ENCODE measurements at places on chromosomes 1 and 21.

DNA sequence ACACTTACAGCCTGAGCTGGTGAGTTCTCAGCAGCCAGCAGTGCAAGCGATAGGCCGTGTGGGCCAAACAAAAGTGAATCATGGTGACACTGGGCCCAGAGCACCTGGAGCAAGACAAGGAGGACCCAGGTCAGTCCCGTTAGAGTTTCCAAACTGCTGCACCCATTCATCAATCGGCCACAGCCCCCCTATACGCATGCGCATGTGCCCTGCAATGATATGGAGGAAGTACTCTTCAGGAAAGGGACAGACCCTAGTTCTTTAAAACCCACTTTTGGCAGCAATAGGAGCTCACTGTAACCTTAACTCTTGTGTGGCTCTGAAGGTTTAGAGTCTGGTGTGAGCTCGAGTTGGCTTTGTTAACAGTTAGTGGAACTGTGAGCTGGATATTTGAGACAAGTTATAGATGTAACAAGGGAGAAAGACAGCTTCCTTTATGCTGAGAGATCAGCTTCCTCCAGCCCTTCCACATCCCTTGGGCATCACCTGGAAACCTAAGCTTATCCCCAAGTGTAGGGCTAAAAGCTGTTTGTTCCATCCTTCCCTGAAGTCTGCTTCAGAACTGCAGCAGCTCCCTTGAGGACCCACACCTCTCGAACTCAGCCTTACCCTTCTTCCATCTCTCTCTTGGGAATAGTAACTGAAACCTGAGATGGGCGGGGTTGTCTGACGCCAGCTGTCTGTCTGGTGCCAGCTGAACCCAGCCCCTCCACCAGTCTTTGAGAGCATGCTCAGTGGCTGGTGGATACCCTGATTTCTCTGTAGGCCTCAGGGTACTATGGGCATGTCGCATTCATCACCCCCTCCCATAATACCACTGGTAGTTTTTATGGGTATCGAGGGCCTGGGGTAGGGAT lies 17.7 kb downstream of the NMNAT1 start:
- no peak for DNase-seq

DNA sequence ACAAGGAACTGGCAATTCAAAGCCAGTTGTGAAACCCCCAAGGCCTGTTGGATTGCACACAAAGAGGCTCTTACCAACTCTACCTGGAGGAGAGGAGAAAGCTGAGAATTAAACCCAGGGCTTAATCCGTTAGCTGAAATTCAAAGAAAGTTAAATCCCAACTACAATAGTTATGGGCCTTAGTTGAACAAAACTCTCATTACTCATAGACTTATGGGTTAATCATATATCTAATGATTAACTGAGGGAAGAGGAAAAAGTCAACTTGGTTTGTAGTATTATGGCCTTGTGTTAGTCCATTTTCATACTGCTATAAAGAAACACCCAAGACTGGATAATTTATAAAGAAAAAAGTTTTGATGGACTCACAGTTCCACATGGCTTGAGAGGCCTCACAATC lies 838.2 kb upstream of the ADGRL2 start:
- no peak for DNase-seq

GRCh38 chr1:72649991-72650390 lies 367.7 kb upstream of the NEGR1 start:
- DNase-seq = no peak

- no peak for DNase-seq
Measured at GRCh38 chr21:26948194-26948593, 18.7 kb downstream of the ADAMTS5 start.

- DNase-seq = peak; percentile 59
Measured at GRCh38 chr1:46442317-46443161, 47.1 kb upstream of the DMBX1 start.

DNA sequence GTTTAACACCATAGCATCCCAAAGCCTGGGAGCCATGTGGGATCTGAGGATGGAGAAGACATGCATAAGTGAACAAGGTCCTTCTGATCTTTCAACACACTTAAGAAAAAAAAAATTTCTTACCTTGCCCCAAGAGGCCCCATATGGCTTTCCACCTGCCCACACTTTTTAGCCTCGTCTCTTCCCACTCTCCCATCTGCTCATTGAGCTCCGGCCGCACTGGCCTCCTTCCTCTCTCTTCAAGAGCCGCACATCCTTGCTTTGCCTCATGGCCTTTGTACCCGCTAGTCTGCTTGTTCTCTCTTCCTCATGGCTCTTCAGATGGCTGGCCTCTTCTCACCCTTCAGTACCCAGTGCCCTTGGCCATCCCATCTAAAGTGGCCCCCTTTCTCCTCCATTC lies 70.2 kb upstream of the PDE4B start:
- no peak for DNase-seq

GRCh38 chr1:147167365-147167764 lies 4.9 kb downstream of the PRKAB2 start:
- no peak for DNase-seq

GRCh38 chr1:26858160-26858559 lies 4.8 kb upstream of the SFN start:
- no peak for DNase-seq

GRCh38 chr1:39317910-39318633 lies 113.6 kb downstream of the MACF1 start:
- DNase-seq = no peak

GRCh38 chr1:79105500-79105899 lies 99.0 kb upstream of the ADGRL4 start:
- DNase-seq = no peak

- no peak for DNase-seq
Measured at GRCh38 chr1:179509384-179509783, 66.4 kb downstream of the NPHS2 start.

- DNase-seq = no peak
Measured at GRCh38 chr1:201100169-201100930, 11.9 kb downstream of the CACNA1S start.

- no peak for DNase-seq
Measured at GRCh38 chr21:45451771-45452182, 46.8 kb downstream of the COL18A1 start.
